ENCODE measurements at places on chromosomes 7 and 10.

DNA sequence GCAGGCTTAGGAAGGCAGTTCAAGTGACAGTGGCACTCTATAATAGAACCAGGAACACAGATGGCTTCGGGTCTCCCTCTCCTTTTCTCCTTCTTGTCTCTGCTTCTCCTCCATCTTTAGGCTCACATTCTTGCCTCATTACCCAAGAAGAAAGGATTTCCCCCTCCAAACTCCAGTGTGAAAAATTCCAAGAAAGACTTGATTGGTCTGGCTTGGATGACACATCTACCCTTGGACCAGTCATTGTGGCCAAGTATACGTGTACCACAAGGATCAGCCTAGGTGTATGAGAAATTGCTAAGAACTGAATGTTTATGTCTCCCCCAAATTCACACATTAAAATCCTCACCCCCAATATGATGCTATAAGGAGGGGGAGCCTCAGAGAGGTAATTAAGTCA, 53.9 kb downstream of the PRTFDC1 start:
- no peak for DNase-seq

DNA sequence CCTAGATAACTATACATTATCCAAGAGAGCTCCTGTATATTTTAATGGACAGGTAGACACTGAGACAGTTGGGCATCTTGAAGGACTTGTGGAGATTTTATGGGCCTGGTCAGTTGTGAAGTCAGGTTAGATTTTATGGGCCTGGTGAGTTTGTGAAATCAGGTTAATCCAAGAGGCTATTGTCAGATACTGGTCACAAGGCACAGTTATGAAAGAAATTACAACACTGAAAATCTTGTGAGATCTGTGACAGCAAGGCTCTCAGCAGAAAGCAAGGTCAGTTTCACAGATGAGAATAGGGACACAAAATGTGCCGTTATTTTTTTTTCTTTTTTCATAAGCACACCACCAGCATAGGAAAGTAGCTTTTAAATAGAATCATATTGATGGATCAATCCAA, 167.6 kb downstream of the VTI1A start:
- DNase-seq: no peak

DNA sequence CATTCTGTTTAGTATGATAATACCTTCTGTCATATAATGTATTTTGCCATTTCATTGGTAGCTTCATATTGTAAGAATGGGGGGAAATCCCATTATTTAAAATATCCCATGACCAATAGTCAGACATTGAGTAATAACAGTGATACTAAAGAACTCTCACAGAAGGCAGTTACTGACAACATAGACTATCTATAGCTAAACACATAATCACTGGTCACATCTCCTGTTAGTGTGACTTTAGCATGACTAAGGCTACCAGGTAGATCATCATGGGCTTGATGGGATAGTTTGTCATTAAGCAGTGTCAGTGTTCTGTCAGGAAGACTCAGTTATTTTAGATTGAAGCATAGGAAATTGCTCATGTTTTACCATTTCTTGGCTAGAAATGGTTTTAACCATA, 16.4 kb downstream of the OPN1SW start:
- DNase-seq: no peak

DNA sequence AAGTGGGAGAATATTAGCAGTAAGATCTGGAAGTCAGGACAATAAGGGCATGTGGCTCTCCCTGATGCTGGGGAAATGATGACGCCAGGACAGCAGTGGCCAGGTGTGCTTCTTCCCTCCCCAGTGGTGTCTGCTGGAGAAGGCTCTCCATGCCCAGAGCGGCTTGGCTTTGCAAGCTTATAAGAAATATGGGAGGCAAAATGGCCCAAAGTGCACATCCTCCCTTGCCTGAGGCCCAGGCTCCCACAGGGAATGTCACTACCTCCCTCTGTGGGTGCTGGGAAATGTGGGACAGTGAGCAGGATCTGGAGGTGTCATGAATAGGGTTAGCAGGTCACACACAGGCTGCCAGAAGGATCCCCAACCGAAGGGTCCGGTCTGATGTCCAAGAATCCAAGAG, 17.1 kb upstream of the ZNF488 start:
- no peak for DNase-seq

GRCh38 chr10:113961182-113962031, 82.3 kb upstream of the ADRB1 start:
- peak; percentile 71 for DNase-seq

DNA sequence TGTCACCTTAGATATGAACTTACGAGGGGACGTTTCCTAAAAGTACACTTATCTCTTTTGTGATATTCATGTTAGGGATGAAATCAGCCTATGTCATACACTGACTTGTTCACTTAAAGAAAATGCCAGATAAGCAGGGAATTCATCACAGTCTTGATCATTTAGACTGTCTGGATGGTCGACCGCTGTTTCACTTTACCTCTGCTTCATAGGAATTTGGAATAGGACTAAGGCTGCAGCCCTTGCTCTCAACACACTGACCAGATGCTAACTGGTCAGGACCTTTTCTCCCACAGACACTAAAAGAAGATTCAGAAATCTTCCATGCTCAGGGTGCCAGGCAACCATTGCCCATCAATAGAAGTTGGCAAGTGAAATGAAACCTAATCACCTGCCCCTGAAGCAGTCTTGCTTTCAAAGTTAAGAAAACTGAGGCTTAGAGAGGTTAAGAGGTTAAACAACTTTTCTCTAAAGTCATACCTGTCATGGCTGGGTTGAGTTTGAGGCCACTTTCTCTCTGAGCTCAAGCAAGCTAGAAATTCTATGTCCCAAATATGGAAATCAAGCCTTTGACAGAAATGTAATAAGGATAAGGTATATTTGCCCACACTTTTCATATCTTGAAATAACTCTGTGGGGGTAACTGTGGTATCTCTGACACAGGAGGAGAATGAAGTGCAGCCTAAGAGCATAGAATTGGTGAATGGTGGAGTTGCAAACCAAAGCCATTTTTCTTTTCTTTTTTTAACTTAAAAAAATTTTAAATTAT, 77.1 kb downstream of the MAP3K8 start:
- no peak for DNase-seq

Measured in natural killer cell treated with Interleukin-12 subunit alpha and Interleukin-12 subunit beta and Interleukin-15 and Interleukin-18, amount 100 ng/mL, for 72 hours (primary cell).